ENCODE measurements at places on chromosomes 3 and 15.

DNA sequence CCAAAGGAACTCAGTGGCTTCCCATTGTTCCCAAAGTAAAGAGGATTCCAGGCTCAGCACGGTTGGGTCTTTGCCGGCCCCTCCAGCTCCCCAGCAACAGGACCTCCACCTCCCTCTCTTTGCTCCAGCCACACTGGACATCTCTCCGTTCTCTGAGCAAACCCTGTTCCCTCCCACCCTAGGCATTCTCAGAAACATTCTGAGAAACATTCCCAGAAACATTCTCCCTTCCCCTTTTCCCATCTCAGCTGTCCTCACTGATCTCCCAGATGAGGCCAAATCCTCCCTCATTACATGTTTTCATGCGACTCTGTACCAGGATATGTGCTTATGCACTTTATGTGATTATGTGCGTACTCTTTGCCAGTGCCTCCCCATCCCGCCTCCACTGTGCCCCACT lies 14.1 kb downstream of the CCDC33 start:
- DNase-seq, result no peak

DNA sequence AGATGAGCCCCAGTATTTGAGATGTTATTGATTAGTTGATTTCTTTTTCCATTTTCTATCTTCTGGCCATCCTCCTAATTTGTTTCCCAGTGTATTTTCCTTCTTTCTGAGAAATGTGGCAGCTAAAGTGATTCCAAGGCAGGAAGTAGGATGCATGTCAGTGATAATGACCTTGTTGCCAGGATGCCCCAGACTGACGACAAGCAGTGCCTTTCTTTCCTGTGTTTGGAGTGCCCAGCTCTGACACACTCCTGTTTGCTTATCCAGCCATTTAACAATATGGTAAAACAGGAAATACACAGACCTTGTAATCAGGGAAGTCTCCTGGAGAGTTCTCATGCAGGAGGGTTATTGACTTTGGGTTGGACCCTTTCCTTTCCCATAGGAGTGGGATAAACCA lies 20.4 kb downstream of the TMOD2 start:
- DNase-seq, result no peak

GRCh38 chr3:152942366-152942765 lies 107.4 kb downstream of the P2RY1 start:
- no peak for DNase-seq

DNA sequence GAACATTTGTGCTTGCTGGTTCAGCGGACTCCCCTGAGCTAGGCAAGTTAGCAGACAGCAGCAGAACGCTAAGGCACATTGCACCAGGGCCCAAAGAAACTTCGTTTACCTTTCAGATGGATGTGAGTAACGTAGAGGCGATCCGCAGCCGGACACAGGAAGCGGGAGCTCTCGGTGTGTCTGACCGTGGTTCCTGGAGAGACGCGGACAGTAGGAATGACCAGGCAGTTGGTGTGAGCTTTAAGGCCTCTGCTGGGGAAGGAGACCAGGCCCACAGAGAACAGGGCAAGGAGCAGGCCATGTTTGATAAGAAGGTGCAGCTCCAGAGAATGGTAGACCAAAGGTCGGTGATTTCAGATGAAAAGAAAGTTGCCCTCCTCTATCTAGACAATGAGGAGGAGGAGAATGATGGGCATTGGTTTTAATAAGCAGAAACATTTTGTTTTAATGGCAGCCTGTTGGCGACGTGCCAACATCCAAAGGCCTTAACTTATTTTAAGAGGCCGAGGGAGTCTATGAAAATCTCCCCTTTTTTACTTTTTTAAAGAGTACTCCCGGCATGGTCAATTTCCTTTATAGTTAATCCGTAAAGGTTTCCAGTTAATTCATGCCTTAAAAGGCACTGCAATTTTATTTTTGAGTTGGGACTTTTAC lies 27.9 kb downstream of the SYNM start:
- no peak for DNase-seq

DNA sequence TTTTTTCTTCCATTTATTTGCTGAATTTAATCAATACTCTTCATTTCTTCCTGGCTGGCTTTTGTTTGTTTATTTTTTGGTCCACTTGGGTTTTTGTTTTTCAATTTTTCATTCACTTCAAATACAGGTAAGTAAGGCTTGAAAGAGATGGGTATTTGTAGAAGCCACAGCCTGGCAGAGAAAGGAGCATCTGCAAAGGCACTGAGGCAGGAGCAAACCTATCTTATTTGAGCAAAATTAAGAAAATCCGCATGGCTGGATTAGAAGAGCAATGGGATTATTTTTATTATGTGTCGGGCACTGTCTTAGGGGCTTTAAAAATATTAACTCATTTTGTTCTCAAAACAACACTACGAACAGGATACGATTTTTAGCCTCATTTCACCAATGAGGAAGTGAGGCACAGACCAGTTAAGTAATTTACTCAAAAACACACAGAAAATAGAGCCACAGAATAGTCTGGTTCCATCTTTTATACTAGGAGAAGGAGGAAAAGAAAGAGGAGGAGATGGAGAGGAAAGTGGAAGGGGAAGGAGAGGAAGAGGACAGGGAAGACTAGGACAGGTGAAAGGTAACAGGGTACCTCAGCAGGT lies 35.1 kb upstream of the CCDC80 start:
- DNase-seq, result no peak

DNA sequence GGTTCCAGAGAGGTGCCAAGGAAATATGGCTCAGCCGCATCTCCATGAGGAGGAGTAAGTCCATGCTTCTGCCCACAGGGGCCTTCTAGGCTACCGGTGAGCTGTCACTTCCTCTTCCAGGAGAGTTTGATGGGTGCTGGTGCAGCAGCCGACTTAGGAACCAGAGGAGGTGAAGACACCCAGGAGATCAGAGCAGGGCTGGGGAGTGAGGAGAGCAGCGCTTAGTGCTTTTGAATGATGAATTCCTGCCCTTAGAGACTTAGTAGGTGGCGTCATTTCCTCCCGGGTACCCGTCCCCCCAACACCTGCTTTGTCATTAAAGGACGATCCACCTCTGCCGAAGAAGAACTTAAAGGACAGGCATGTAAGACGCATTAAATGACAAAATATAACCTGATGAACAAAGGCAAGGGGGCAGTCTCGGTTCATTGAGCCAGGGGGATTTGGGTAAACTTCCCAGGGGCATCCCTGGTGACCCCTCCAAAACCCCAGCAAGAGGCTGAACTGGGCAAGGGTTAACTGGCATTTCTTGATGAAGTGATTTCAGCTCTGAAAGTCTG lies 67.6 kb downstream of the HES1 start:
- no peak for DNase-seq

- no peak for DNase-seq
Measured at GRCh38 chr3:177777699-177778098, 580.4 kb upstream of the TBL1XR1 start.

DNA sequence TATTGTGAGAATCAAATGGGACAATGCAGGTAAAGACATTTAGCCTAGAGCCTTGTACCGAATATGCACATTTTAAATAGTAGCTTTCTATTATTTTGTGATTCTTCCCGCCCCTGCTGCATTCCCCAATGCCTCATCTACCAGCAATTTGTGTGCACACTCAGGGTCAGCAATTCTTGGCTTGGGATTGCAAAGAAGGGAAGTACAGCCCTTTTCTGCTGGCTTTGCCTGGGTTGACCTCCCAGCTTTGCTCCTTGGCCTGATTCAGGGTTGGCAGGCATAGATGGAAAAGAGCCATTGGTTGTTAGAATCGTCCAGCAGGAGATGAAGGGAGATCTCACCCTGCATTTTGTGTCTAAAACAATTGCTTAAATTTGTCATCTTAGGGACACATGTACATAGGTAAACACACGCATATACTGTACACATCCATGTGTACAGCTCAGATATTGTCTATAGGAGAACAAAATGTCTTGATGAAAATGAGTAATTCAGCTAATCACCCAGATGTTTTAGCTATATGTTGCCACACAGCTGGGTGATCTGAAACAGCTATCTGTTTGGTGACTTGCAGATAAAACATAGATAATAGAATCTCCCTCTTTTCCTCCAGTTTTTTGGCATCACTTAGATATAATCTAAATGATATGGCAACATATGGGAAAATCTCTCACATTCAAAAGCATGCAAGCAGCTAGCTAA lies 340.9 kb upstream of the TBL1XR1 start:
- DNase-seq, result no peak

DNA sequence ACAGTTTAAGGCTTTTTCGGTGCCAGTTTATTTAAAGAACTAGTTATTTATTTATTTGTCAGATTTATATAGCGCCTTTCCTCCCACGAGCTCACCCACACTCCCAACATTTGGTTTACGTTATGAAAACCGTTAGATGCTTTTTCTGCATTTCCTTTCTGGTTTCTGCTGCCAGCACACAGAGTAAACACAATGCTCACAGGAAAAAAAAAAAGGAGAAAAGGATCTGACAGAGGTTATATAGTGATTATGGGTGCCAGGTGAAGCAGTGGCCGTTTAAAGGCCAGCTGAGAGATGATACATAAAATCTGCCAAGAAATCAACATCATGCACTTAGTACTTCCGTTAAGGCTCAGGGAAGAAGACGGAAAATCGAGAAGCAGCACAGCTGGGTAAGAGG lies 37.9 kb downstream of the ETV5 start:
- no peak for DNase-seq

GRCh38 chr3:120764206-120764605 lies 21.7 kb downstream of the GTF2E1 start:
- DNase-seq, result no peak

DNA sequence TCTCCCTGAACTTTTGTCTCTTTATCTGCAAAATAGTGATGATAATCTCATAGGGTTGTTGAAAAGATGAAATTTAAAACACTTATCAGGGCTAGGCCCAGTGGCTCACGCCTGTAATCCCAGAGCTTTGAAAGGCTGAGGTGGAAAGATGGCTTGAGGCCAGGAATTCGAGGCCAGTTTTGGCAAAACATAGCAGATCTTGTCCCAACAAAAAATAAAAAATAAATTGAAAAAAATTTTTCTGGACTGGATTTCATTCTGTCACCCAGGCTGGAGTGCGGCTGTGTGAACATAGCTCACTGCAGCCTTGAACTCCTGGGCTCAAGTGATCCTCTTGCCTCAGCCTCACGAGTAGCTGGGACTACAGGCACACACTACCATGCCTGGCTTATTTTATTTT lies 29.6 kb downstream of the LMLN start:
- no peak for DNase-seq

- DNase-seq, result no peak
Measured at GRCh38 chr3:49476563-49476962, 6.5 kb downstream of the DAG1 start.

DNA sequence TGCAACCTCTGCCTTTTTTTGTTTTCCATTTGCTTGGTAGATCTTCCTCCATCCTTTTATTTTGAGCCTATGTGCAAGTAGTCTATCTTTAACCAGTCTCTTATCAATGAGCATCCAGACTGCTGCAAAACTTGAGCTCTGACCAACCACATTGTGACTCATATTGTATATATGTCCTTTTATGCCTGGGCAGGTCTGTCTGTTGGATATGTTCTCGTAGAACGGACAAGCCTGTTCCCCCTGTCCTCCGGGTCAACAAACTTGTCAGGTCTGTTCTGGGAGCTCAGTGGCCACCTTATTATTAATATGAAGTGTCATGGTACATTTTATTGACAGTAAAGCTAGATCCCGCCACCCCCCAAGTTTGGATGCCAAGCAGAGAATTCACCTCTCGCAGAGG lies 252.9 kb upstream of the ST8SIA2 start:
- DNase-seq, result no peak
